T47D (cell line): ENCODE measurements at places on chromosomes 5 and 9.
A peak's percentile ranks its signal among the peaks of the same experiment; 100 is the strongest.

- peak; percentile 80 for DNase-seq
These were observed 51.9 kb downstream of the NIPAL4 start for GRCh38 chr5:157511651-157512644.

GRCh38 chr9:35756275-35757225 lies 2.5 kb upstream of the MSMP start:
- DNase-seq, result no peak

DNA sequence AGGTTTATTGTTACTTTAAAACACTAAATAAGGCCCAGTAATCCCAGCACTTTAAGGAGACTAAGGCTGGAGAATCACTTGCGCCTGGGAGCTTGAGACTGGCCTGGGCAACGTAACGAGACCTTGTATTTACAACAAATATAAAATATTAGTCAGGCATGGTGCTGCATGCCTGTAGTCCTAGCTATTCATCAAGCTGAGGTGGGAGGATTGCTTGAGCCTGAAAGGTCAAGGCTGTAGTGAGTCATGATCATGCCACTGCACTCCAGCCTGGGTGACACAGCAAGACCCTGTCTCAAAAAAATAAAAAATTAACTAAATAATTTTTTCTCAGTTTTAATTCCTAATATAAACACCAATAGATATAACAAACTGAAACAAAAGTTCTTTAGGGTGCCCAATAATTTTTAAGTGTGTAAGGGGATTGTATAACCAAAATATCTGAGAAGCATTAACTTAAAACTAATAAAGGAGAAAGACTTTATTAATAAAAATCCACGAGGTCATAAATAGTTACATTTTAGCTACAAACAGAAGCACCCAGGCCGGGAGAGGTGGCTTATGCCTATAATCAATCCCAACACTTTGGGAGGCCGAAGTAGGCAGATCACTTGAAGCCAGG lies 32.7 kb downstream of the FAM13B start:
- DNase-seq, result no peak

- DNase-seq, result no peak
These were observed 6.1 kb downstream of the CYSTM1 start for GRCh38 chr5:140181002-140181483.

- no peak for DNase-seq
These were observed 74.5 kb upstream of the XPA start for GRCh38 chr9:97771641-97772040.

GRCh38 chr9:92616655-92617111 lies 53.2 kb downstream of the IPPK start:
- DNase-seq, result no peak

DNA sequence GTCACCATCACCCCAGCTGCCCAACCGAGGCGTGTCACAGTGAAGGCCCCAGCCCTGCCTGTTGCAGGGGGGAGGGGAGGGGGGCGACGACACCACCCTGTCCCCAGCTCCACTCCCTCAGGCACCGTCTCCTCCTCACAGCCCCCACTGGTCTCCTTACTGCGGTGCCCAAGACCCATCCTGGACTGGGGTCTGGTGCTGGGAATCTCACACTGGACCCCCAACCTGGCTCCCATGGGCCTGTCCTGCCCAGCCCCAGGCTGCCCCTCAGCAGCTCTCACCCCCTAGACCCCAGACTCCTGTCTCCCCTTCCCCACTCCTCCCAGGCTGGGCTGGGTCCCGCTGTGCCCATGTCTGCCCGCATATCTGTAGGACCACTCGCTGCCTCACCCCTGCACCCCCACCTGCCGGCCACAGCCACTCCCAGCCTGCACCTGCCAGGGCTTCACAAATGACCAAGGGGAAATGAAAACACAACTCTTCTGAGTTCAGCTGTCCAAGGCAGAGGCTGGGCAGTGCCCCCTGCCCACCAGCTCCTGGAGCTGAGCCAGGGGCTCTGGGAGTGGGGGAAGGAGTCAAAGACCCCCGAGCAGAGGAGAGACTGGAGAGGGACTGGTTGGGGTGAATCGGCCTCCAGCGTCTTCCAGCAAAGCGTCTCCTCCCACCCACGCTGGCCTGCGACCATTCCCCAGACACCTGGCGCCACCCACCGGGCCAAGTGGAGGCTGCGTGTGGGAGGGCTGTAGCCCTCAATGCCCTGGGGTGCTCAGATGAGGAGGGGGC lies 32.6 kb upstream of the EGFL7 start:
- DNase-seq, result no peak
